ENCODE measurements at places on chromosomes 5 and 9.

- no peak for DNase-seq
These were observed 134.3 kb upstream of the POU5F2 start for GRCh38 chr5:93875693-93876092.

- DNase-seq = no peak
These were observed 215.3 kb downstream of the NFIB start for GRCh38 chr9:14098486-14099180.

GRCh38 chr5:68374796-68375518 is 159.4 kb downstream of the PIK3R1 start:
- DNase-seq = no peak

- DNase-seq = no peak
These were observed 6.6 kb downstream of the MYMK start for GRCh38 chr9:133518200-133518599.

- DNase-seq = no peak
These were observed 74.3 kb upstream of the GGTA1 start for GRCh38 chr9:121573717-121574485.

GRCh38 chr5:55175781-55176175 is 2.8 kb upstream of the CDC20B start:
- DNase-seq = no peak

GRCh38 chr9:128595471-128595870 is 43.1 kb downstream of the SPTAN1 start:
- no peak for DNase-seq

DNA sequence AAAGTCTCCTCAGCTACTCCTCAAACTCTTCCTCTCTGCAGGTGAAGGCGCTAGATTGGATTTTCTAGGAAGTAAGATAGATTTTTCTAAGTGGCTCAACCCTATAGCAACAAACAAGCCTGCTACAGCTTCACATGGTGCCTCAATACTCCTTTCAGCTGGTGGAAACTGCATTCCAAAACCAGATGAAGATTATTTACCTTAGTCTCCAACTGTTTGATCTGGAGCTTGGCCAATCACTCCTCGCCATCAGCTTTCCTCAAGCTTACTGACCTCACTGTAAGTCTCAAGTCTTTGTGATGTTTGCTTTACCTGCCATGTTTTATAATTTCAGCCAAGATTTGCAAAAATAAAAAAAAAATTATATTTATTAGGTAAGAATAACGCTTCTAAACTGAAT is 622.4 kb downstream of the CHSY3 start:
- DNase-seq = no peak

DNA sequence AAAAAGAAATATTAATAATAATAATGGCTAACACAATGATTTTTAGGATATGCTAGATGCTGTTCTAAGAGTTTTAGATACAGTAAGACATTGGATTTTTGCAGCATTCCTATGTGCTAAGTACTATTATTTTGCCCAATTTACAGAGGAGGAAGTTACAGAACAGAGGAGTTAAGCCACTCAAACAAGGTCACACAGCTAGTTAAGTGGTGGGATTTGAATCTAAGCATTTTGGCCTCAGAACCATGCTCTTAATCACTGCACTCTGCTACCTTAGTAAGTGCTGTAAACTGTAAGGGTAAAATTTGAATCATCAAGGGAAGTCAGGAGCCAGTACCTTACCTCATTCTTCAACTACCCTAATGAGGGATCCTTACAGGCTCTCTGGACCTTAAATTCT is 25.4 kb downstream of the RPS23 start:
- DNase-seq = no peak

DNA sequence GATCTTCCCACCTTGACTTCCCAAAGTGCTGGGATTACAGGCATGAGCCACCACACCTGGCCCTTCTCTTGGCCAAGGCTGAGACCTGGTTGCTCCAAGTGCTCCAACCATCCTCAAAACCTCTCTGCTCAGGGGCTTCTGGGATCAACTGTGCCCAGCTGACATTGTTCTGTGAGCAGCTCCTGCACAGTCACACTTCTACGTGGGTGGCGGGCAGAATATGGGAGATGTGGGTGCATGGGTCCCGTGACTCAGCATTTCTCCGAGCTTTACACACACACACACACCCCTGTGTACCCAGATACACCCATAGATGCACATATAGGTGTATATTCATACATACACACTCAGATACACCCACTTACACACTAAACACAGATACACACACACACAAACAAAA is 10.5 kb upstream of the MYORG start:
- DNase-seq = no peak

DNA sequence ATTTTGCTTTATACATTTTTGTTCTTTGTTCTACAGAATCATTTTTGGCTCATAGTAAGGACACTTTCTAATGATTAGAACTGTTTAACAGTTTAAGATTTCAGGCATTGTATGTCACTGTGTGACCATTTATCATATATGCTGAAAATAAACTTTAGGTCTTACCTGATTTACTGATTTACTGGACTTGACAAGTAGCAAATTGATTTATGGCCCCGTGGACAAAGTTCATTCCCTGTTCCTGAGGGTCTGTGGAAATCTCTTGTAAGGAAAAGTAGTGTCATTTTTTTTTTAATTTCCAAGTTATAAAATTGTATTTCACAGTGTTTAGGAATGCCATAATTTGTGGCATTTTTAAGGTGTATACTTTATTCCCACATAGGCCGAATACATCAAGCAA is 40.7 kb downstream of the KIF2A start:
- DNase-seq = no peak

- no peak for DNase-seq
These were observed 498 bp downstream of the ZNF367 start for GRCh38 chr9:96417661-96418082.

DNA sequence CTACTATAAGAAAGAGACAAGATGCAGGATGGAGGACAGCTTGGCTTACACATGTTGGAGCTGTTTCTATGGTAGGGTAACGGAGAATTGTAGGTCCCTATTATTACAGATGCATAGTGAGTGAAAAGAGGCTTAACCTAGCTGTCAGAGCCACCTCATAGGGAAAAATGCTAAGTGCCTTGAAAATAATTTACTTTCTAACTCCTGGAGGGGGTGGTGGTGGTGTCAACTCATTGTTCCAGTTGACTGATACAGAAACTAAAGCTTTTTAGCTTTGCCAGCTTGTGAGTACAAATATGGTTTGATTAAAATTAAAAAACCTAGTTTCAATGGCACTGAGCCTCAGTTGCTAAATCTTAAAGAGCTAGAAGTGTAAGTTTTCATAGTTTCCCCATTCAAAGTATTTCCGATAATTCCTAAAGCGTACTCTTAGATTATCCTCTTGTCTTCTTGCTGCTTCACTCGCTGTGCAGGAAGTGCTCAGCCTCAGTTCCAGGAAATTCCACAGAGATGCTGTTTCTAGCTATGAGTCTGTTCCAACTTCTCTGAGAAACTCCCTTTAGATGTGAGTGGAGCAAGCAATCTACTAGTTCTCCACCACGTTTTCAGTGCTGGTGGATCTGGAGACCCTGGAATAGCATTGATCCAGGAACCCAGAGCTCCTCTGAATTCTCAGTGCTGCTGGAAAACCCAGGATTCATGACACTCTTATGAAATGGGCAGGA is 265.2 kb downstream of the DMAC1 start:
- no peak for DNase-seq

- DNase-seq = no peak
These were observed 449.4 kb downstream of the TMEM38B start for GRCh38 chr9:106143781-106144180.

- DNase-seq = peak; percentile 97
These were observed 225.2 kb downstream of the GAS1 start for GRCh38 chr9:86721843-86722705.

DNA sequence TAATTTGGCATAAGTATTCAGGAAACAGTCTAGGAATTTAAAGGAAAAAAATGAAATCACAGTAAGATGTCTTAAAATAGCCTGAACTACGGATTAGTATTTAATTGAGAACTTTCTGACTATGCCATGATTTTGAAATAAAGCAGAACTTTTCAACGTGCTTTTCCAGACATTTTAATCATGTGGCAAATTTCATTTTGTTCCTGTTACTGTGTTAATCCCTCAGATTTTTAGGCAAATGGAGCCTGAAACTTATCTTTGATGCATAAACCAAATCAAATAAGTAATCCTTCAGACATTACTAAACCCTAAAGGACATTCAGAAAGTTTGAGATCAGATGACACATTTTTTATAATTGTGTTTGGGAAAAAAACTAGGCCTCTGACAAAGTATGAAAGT is 75.7 kb downstream of the FBN2 start:
- no peak for DNase-seq

DNA sequence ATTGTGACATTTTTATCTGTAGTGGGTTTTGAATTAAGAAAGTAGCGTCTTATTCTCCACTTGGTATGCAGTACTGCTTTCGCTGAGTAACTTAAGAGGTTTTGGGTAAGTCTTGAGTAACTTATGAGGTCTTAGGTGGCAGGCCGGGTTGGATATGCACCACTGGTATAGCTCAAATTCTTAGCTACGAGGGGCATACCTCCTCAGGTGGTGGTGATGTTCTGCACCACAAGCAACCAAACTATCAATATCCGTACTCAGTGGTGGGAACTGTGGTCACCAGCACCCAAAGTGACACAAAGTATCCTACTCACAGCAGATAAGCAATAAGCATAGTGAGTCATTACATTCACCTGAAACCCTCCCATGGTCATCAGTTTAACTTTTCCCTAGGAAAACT is 13.7 kb downstream of the SMC2 start:
- DNase-seq = no peak

- DNase-seq = no peak
These were observed 311.5 kb upstream of the PTGER4 start for GRCh38 chr5:40368200-40368599.

DNA sequence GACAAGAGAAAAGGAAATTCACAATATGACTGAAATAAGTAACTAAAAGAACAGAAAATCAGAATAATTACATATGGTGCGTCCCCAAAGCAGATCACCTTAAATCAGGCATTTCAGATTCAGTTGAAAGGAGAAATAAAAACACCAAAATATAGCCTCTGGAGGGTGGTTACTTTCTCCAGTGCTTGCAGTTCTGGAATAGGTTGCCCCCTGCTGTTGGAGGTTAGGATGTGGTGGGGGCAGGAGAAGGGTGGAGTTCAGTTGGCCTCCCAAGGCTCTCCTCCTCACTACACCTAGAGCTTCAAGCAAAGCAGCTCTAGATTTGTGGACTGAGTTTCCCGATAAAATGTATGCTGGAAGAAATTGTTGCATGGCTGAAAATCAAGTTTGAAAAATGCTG is 338.2 kb upstream of the TLE4 start:
- peak; percentile 58 for DNase-seq

- DNase-seq = no peak
These were observed 32.9 kb upstream of the DTWD2 start for GRCh38 chr5:119021149-119021732.

- DNase-seq = no peak
These were observed 19.9 kb upstream of the GLIPR2 start for GRCh38 chr9:36116593-36116992.

GRCh38 chr5:113302120-113302519 is 132.7 kb downstream of the TSSK1B start:
- no peak for DNase-seq

DNA sequence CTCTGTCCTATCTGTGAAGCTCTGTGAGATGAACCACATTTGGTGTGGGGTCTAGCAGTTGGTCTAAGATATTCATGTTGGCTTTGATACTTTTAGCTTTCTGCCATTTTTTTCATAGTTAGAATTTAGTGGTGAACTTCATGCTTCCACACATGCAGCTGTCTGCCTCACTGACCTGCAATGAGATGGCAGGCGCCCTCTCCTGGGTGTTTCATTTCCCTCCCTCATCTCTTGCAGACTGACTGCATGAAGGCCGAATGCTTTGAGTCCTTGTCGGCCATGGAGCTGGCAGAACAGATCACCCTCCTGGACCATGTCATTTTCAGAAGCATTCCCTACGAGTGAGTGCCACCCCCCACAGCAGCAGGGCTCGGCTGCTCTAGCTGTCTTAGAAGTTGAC is 26.1 kb upstream of the CKMT2 start:
- no peak for DNase-seq

DNA sequence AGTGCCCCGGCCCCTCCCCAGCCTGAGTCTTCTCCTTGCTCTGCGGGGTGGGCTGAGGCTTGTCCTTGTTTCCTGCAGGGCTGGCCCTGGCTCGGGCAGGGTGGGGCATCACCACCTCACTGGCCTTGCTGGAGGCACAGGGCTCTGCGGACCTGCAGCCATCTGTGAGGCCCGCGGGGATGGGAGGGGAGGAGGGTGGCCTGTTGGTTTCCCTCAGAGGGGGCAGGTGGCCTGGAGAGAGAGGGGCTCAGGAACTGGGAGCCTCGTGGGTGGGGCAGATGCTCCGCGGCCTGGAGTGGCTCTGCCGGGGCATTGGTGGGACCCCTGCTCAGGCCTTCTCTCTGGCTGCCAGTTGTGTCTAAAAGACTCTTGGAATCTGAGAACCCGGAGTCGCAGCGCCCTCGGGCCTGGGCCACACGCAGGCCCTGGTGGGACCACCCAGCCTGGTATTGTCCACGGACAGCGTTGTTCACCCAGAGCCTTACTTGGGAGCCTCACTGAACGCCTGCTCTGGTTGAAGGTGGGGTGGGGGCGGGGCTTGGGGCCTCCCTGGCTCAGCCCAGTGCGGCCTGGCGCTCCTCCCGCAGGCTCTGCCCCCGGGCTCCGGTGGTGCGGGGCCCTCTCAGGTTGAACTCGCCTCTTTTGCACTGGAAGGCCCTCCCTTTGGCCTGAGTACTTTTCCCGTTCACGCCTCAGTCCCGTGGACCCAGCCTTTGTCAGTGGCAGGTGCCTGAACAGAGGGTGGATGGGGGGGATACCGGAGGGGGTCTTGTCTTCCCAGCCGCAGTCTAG is 111.3 kb downstream of the RXRA start:
- no peak for DNase-seq

DNA sequence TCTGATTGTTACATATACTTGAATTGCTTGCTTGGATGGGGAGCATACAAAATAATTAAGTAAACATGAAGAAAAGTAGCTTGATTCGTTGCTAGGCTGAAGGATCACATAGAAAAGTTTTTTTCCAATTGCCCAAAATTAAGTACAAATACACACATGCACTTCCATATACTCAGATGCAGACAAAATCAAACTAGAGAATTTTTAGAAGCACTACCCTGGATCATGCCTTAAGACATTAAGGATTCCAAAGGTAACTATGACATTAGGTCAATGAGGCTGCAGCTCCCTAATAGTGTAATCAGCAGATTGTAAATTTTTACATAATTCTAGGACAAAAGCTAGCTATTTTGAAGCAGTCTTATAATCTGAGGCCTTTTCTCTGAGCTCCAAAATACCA is 216.9 kb upstream of the TMEM161B start:
- no peak for DNase-seq
